Naive thymus-derived CD8-positive, alpha-beta T cell (primary cell): ENCODE measurements at places on chromosomes 1 and 21.

DNA sequence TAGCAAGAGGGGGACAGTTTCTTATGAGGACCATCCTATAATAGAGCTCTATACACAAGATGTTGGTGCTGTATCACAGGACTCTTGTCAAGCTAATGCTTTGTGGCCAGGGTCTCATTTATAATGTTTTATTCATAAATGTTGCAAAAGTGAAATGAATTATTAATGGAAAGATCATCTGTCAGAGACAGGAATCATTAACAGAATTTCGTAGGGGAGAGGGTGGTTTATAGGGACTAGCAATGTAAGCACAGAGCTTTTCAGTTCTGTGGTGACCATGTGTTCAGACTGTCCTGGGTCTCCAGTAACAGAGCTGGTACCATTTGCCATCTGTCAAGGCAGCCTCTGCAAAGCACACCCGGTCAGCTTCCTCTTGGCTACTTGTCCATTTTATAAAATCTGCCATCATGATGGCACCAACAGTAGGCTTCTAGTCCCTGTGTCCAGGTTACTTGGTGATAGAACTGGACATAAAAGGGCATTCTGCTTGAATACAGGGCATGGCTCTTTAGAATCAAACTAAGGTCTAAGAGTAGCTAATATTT lies 36.2 kb downstream of the LPAR3 start:
- DNase-seq, result no peak

- no peak for DNase-seq
Observed at GRCh38 chr21:45122432-45123132, 48.2 kb downstream of the ADARB1 start.

GRCh38 chr1:2337501-2337900 lies 53.9 kb downstream of the MORN1 start:
- no peak for DNase-seq

GRCh38 chr1:94111879-94112278 lies 9.1 kb downstream of the ABCA4 start:
- DNase-seq, result no peak

DNA sequence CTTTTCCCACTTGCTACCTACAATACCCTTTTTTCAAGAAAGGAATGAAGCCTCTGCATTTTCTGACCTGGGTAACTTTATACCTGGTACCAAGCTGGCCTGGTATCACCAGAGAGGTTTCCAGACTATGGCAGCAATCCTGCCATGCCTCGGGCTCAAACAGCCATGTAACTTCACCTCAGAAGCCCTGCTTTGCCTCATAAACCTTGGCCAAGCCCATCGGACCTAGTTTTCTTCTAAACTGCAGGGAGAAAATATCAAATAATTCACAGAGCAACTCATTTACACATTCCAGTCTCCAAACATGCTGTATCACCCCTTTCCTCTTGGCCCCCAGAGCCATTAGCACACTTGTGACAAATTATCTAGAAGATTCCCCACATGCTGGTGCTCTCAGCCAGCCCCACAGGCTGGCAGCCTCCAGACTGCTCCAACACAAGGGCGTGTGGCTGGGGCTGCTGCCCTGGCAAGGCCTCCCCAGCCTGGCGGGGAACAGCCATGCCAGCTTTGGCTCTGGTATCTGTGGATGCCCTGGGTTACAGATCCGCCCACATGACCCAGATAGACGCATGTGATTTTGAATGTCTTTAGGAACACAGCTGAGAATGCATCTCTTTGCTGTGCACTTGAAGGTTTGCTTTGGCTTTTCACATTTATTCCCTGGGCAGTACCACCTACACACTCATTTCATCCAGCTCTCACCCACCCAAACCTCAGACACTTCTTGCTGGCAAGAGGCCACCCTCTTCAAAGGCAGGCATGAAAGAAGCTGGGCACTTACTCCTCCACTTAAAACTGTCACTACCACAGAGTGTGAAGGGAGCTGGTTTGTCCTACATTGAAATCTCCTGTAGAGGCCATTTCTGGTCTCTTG lies 70.0 kb upstream of the BCAR3 start:
- DNase-seq, result no peak

GRCh38 chr1:14809191-14809981 lies 210.9 kb downstream of the KAZN start:
- no peak for DNase-seq

DNA sequence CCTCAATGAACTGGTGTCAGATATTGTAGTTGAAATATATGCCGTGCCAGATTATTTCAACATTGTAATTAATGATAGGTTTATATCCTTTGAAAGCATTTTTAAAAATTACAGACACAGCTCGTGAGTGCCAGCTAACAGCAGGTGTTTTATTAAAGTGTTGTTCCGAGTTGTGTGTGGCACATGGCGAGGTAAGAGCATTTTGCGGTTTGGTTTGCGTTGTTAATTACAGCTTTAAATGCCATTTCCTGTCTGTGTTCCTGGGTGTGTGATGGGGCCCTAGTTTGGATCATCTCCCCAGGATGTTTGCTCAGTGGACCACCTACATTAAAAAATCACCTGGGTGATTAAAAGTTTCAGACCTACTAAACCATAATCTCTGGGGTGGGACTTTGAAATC lies 97.4 kb downstream of the PRDM2 start:
- no peak for DNase-seq

GRCh38 chr1:48940962-48941732 lies 164.5 kb upstream of the BEND5 start:
- no peak for DNase-seq

GRCh38 chr1:87666681-87667080 lies 338.0 kb downstream of the LMO4 start:
- no peak for DNase-seq

- no peak for DNase-seq
Observed at GRCh38 chr1:19739628-19740027, 60.1 kb downstream of the TMCO4 start.

GRCh38 chr1:99595041-99595440 lies 50.9 kb upstream of the PALMD start:
- DNase-seq, result no peak

GRCh38 chr1:171530676-171531075 lies 45.3 kb downstream of the PRRC2C start:
- no peak for DNase-seq

DNA sequence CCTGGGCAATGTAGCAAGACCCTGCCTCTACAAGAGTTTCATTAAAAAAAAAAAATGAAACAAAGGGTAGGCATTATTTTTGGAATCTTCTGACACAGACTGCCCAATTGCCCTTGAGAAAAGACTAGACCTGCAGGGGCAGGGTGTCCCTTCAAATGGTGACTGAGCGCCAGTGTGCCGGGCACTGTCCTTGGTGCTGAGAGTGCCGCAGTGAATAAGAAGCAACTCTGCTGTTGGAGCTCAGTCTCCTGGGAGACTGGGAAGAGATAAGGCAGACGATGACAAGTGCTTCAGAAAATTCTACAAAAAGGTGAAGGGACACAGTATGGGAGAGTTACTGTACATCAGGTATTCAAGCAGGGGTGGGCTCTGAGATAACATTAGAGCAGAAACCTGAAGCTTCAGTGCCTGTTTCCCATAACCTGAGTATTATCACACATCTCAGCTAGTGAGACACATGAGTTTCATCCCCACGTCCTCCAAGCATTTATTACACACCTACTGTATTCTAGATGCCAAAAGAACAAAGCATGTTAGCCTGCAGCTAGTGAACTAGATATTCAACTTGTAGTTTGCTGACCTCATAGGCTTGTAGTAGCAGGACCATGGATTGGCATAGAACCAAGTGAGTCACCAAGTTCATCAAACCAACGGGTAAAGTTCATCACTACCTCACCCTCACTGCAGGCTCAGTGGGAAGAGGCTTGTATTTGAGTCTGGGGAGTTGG lies 18.4 kb upstream of the RPL11 start:
- no peak for DNase-seq

DNA sequence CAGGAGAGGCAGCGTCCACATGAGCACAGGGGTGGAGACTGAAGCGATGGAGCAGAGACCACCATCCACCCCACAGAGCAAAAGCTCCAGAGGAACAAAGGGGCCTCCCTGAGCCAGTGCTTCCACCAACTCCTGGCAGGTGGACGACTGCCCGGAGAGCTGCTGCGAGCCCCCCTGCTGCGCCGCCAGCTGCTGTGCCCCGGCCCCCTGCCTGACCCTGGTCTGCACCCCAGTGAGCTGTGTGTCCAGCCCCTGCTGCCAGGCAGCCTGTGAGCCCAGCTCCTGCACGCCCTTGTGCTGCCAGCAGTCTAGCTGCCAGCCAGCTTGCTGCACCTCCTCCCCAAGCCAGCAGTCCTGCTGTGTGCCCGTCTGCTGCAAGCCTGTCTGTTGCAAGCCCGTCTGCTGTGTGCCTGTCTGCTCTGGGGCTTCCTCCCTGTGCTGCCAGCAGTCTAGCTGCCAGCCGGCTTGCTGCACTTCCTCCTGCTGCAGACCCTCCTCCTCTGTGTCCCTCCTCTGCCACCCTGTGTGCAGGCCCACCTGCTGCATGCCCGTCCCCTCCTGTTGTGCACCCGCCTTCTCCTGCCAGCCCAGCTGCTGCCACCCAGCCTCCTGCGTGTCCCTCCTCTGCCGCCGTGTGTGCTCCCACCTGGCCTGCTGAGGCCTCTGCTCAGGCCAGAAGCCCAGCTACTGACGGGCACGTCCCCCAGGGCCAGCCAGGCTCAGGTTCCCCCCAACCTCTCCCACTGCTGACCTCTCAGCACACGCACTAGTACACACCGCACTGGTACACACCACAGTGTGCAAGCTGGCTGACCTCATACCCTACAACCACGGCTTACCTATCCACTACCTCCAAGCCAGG lies 5.4 kb downstream of the KRTAP10-12 start:
- no peak for DNase-seq

DNA sequence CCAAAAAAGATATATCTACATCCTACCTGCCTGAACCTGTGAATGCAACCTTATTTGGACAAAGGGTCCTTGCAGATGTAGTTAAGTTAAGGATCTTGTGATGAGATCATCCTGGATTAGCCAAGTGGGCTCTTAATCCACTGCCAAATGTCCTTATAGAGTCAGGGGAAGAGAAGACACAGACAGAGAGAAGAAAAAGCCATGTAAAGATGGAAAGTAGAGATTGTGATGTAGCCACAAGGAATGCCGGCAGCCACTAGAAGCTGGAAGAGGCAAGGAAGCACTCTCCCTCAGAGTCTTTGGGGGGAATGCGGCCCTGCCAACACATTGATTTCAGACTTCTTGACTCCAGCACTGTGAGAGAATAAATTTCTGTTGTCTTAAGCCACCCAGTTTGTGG lies 16.2 kb downstream of the HSD11B1 start:
- no peak for DNase-seq

DNA sequence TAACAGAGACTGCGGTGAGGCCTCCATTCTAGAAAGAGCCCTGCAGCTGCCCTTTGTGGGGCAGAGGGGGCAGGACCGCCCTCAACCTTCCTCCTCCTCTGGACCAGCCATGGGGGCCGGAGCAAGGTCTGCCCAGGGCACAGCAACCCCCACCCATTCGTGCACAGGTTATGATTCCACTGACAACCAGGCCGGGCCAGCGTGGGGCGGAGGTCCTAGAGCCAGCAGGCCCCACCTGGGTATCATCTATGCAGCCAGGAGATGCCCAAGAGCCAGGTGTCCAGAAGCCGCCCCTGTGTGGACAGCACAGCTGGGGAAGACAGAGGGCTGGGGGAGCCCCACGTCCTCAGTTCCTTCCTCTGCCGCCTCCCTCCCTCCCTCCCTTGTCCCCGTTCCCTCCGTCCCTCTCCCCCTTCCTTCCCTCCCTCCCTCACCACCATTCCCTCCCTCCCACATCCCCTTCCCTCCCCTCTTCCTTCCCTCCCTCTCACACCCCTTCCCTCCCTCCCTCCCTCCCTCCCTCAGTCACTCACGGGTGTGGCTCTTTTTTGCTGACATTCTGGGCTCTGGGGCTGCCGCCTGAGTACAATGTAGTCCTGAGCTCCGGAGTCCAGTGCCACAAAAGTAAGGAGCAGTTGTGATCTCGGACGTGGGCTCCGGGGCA lies 12.3 kb downstream of the RNF223 start:
- no peak for DNase-seq

DNA sequence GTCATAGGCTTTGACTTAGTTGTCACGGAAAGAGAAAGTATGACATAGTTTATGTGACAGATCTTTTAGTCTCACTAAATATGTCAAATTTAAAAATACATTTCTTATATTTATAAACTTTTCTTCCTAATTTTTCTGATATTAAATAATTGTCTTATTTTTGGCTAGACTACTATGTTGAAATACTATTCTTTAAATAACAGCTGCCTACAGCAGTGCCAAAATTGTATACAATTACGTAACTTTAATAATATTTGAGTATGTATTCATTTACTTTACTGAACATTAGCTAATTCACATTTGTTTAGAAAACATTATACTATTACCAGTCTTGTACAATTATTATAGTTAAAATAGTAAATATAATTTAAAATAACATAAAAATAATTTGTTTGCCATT lies 137.4 kb downstream of the ADGRL4 start:
- DNase-seq, result no peak

DNA sequence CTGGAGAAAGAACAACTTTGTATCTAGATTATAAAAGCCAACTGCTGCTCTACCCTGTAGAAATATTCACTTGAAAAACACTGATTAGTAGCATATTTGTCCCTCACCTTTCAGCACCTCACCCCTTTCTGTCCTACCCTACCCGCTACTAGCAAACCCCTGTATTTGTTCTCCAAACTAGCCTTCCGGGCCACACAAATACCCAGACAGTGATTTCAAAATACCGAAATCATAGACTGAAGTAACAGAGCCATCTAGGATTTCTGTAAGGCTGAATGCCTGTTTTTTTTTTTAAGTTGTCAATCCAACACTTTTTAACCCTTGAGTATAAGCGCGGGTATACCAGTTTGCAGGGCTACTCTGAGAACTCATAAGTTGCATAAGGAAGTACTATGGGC lies 398 bp upstream of the DPT start:
- no peak for DNase-seq

- no peak for DNase-seq
Observed at GRCh38 chr1:66505671-66506392, 28.1 kb upstream of the SGIP1 start.

DNA sequence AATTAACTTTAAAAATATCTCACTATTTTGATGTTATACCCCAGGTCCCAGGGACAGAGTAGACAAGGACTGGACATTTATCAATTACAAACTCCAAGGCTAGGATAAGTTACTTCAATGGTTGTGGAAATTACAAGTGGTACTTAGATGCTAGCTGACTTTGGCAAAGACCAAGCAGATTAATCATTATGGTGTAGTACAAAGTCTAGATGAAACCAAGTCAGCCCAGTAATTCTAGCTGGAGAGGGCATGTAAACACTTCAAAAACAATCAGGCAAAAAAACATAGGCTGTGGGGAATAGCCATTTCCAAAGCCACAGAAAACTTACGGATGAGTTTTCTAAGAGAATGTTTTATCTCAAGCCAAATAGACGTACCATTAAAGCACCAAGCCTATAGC lies 124.5 kb downstream of the TSEN15 start:
- DNase-seq, result no peak
